ENCODE measurements at places on chromosomes 16 and 17. TPM values are rescaled to one million over a fixed set of nuclear protein-coding genes. Genes with fewer than 3 reads are reported as not detected.

DNA sequence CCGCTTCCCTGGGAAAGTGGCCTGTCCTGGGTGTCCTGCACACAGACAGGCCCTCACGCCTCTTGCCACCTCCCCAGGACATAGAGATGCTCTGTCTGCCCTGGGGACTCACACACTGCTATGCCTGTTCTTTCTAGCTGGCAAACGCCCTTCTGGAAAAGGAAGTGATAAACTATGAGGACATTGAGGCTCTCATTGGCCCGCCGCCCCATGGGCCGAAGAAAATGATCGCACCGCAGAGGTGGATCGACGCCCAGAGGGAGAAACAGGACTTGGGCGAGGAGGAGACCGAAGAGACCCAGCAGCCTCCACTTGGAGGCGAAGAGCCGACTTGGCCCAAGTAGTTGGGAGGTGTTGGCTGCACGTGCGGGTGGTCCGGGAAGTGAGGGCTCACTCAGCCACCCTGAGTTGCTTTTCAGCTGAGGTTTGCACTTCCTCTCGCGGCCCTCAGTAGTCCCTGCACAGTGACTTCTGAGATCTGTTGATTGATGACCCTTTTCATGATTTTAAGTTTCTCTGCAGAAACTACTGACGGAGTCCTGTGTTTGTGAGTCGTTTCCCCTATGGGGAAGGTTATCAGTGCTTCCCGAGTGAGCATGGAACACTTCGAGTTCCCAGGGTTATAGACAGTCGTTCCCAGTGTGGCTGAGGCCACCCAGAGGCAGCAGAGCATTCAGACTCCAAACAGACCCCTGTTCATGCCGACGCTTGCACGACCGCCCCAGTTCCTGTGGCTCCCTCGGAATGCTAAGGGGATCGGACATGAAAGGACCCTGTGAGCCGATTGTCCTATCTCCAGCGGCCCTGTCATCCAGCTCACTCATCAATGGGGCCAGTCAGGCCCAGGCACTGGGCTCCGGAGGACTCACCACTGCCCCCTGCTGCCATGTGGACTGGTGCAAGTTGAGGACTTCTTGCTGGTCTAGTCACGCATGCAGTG is 3.5 kb upstream of the RPL13 start:
- peak; percentile 92 for DNase-seq

DNA sequence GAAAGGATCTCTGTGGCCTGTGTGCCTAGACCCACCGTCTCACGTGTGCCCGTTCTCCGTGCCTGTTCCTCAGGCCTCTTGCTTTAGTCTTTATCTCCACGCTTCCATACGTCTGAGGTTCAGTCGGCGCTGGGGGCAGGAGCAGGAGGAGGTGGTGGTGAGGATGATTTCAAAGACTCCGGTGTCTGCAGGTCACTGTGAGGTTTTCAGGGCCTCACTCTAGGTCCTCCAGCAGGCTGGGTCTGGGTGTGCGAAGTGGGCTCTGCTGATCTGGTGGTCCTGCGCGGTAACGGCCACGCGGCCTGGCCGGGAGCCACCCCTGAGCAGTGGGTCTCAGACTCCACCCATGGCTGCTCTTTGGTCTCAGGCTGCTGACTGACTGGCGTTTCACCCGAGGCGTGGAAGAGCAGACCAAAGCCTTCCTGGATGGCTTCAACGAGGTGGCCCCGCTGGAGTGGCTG is 14.4 kb upstream of the CLEC18A start:
- DNase-seq, result peak; percentile 43

DNA sequence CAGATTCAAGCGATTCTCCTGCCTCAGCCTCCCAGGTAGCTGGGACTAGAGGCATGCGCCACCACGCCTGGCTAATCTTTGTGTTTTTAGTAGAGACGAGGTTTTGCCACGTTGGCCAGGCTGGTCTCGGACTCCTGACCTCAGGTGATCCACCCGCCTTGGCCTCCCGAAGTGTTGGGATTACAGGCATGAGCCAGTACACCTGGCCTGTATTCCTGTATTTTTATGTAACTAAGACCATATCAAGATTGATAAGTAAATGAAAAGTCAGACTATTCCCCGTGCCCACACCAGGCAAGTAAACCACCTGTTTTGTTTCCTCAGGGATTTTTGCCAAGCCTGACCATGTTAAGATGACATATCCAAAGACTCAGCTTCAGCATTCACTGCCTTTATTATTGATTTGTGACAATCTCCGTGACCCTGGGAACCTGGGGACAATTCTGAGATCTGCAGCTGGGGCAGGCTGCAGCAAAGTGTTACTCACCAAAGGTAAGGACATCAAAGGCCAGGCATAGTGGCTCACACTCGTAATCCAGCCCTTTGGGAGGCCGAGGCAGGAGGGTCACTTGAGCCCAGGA is 5.6 kb downstream of the MRM3 start:
- DNase-seq, result no peak

DNAH17 gene
- 0.40 TPM for total RNA-seq

TRAP1 gene
- total RNA-seq, result 73.6 TPM

- no peak for DNase-seq
Measured at GRCh38 chr16:81832801-81833547, 53.9 kb downstream of the PLCG2 start.

KCNH4 gene
- 0.36 TPM for total RNA-seq

DNA sequence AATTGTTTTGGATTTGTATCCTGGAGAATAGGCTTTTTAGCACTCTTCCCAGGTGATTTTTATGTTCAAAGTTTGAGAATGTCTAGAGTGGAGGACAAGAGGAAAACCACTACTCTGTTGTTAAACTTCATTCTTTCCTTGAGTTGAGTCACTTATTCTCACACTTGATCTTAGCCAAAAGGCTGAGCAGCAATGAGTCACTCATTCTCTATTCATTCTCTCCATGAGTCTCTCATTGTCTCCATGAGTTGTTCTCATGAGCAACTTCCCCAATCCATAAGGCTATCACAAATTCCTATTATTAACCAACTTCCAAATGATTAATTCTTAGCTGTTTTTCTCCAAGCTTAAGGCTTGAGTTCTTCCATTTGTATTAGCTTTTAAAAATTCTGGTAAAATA is 1393.3 kb downstream of the CDH8 start:
- no peak for DNase-seq

STAT5A gene
- total RNA-seq, result 55.6 TPM

WFDC1 gene
- 31.6 TPM for total RNA-seq

DNA sequence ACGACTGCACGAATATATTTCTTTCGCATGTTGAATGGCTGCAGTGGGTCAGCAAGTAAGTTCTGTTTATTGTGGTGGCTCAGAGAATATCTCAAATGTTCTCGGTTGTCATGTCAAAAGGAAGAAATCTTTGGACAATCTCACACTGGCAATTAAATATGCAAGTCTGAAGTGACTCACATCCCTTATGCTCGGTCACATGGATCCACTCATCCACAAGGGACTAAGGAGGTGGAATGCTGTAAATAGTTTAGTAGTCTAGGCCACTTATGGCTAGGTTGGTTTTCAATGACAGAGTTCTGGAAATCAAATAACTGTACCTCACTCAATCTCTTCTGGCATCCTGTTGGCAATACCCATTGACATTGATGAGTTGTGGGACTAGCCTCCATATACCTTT is 33.0 kb upstream of the PMP22 start:
- no peak for DNase-seq

- DNase-seq, result peak; percentile 48
Measured at GRCh38 chr17:8012996-8013640, 10.7 kb downstream of the GUCY2D start.

DNA sequence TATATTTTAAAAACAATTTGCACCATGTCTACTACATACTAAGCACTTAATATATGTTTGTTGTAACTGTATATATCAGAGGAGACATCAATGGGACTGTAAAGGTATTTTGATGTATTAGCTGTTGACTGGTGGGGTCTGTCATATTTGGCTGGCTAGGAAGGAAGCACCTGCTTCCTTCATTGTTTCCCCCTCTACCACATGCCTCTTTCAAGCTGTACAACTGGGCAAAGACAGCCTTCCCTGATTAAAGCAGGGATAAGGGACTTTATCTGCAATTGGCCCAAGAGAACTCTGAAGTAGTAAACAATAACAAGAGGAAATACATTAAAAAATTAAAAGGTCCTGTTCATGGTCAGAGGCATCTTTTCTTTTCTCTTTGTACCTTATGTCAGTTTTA is 5.5 kb upstream of the SLFN12L start:
- no peak for DNase-seq

- peak; percentile 38 for DNase-seq
Measured at GRCh38 chr17:80116276-80116920, 15.0 kb downstream of the GAA start.

DNA sequence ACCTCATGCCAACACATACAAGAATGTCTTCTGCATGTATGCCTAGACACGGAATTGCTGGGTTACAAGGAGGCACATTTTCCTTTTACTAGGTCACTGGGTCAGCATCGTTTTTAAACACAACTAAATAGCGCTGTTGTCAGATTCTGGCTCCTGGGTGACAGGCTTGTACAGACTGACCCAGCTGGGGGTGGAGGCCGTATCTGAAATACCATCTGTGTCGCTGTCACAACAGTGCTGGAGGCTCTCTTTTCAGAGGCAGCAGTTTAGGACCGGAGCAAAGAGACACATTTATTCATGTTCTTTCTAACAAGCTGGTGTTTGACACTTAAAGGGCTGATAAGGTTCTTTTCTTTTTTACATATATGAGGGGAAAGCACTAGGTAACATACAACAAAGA is 403.0 kb upstream of the ASIC2 start:
- DNase-seq, result no peak

DNA sequence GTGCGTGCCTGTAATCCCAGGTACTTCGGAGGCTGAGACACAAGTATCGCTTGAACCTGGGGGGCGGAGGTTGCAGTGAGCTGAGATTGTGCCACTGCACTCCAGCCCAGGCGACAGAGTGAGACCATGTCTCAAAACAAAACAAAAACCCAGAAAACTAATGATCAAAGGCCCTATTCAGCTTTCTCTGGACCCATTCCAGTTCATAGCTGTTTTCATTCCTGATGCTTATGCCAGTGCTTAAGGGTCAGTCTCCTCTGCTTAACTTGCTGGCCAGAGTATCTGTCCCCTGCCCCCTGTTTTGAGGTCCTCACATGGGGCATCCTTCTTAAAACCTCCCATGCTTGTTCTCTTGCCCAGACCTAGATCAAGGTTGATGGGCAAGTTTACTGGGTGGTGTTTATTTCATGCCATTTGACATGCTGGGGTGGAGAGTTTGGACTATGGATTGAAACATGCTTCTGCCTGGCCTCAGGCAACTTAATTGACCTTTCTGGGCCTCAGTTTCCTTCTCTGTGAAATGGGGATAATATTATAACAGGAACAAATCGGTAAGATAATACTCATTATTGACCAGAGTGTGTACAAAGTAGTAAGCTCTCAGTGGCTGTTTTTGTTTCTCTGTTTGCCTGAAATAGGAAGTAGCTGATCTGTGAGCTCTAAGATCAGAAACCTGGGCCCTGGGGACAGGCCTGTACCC is 369.8 kb downstream of the CPPED1 start:
- no peak for DNase-seq

DNA sequence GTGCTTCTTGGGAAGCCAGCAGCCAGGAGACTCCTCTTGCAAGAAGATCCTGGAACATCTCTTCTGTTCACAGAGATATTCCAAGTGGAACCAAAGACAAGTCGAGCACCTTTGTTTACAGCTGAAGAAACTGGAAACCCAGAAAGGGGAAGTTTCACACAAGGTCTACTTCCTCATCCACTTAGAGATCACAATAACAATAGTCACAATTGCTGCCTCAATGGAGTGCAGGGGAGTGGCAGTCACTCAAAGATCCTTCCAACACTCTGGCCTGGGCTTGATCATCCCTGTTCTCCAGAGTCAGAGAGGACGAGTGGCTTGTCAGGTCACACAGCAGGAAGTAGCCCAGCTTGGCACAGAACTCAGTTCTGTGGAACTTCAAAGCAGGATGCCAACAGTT is 46.9 kb upstream of the SIAH1 start:
- DNase-seq, result no peak

GRCh38 chr16:81567987-81568748 is 123.6 kb downstream of the CMIP start:
- DNase-seq, result no peak

DNA sequence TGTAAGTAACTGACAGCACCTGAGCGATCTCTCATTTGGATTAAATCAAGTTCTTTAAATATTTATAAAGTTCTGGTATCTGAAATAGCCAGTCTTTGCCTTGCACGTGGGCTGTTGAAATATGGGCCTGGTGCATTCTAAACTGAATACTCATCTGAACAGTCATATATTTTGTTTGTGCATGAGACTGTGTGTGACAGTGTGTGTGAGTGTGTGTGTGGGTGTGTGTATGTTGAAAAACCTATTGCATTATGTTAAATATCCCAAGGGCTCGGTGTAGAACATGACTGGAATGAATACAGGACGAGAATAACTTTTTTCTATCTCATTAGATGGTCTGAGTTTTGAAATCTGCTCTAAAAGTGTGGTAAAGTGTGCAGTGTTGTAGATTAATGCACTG is 82.4 kb upstream of the TOX3 start:
- DNase-seq, result no peak

GRCh38 chr17:47696717-47697642 is 3.0 kb downstream of the TBKBP1 start:
- DNase-seq, result no peak

DNA sequence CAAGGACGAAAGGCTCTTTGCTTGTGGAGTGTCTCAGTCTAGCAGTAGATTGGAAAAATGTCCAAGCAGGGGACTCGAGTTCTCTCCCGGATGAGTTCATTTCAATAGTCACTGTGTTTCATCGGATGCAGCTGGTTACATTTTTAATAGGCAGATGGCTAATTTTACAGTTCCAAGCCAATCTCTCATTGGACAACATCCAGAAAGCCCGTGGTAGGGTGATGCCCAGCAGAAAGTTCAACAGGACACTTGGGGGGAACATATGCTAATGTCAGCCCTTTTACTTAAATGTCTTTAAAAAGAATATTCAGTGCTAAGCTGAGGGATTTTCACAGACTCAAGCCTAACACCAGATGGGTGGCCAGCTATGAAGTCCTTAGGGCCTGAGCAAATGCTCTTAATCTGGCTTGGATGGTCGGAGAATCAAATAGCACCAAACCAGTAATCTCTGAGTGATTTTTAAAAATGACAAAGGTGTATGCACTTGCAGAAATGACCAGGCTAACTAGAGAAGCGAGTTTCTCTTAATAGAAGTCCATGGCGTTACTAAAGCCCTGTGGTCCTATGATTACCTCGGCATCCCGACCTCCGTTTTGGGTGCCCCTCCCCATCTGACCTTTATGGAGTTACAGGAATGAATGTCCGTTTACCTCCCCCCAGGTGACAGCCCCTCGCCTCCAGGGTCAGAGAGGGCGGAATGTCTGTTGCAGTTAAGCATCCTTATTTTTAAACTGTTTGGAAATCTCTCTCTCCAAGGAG is 289.2 kb upstream of the SALL1 start:
- no peak for DNase-seq

GRCh38 chr17:37813751-37814150 is 68.9 kb upstream of the HNF1B start:
- no peak for DNase-seq

GLP2R gene
- total RNA-seq, result 0.18 TPM

ALDH3A1 gene
- 0.76 TPM for total RNA-seq

DNA sequence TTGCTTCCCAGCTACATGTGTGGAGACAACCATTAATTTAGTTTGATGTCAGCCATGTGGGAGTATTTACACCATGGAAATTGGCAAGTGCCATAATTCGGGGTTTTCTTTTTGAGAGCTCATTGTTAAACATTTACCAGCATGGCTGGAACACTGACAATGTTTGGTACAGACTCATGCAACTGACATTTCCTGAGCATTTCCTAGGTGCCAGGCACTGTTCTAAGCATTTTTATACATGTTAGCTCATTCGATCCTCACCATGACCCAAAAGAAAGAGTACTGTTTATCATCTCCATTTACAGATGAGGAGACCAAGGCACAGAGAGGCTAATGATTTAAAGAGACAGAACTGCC is 86.9 kb downstream of the FOXL1 start:
- no peak for DNase-seq

- DNase-seq, result peak; percentile 71
Measured at GRCh38 chr16:17224879-17225281, 245.9 kb downstream of the XYLT1 start.

CCDC57 gene
- total RNA-seq, result 50.6 TPM
